ENCODE measurements at places on chromosomes 2 and 18. TPM values are rescaled to one million over a fixed set of nuclear protein-coding genes. Genes with fewer than 3 reads are reported as not detected.

The SCN1A gene
- total RNA-seq = not detected

The EPG5 gene
- 11.5 TPM for total RNA-seq

The C1GALT1C1L gene
- total RNA-seq = 6.4 TPM

The ERBB4 gene
- total RNA-seq = not detected

The CLHC1 gene
- 2.1 TPM for total RNA-seq

The MSTN gene
- total RNA-seq = not detected

The OTOS gene
- not detected for total RNA-seq

The GREB1L gene
- 0.24 TPM for total RNA-seq

The TEX44 gene
- total RNA-seq = not detected

The WNT10A gene
- 0.72 TPM for total RNA-seq

The WDR75 gene
- 62.5 TPM for total RNA-seq

The AQP12B gene
- total RNA-seq = not detected

The LOXHD1 gene
- not detected for total RNA-seq

The ACKR3 gene
- total RNA-seq = 24.0 TPM

The RIT2 gene
- total RNA-seq = not detected

The PDCD1 gene
- total RNA-seq = not detected

The COLEC12 gene
- 103 TPM for total RNA-seq

The COPS9 gene
- total RNA-seq = 400 TPM

The DBI gene
- total RNA-seq = 310 TPM

The CHRNG gene
- not detected for total RNA-seq

The CCNYL1 gene
- total RNA-seq = 10.7 TPM

The SH3RF3 gene
- total RNA-seq = 4.3 TPM

The CPLX4 gene
- not detected for total RNA-seq

The TACR1 gene
- total RNA-seq = not detected

The HTR2B gene
- total RNA-seq = 1.7 TPM

The XDH gene
- total RNA-seq = 0.88 TPM

The REEP1 gene
- total RNA-seq = not detected

The CNRIP1 gene
- total RNA-seq = 53.9 TPM

The CMPK2 gene
- total RNA-seq = 3.7 TPM

The MAP3K19 gene
- not detected for total RNA-seq

The ZAP70 gene
- total RNA-seq = 2.0 TPM

The KCTD18 gene
- 16.7 TPM for total RNA-seq

The SERPINB13 gene
- total RNA-seq = not detected

The ELOA2 gene
- total RNA-seq = not detected

The ROCK1 gene
- total RNA-seq = 21.3 TPM

The LRRTM1 gene
- not detected for total RNA-seq

The IL36RN gene
- not detected for total RNA-seq

The POMC gene
- total RNA-seq = 9.0 TPM

The PIK3C3 gene
- total RNA-seq = 43.0 TPM

The TUBB8B gene
- total RNA-seq = not detected

The FBLN7 gene
- total RNA-seq = 10.4 TPM

The SERPINB3 gene
- not detected for total RNA-seq

The SATB2 gene
- 11.8 TPM for total RNA-seq

The CYP27C1 gene
- 3.5 TPM for total RNA-seq
